ENCODE measurements at places on chromosomes 11 and 22.

GRCh38 chr22:48667289-48667688, 1160.4 kb downstream of the BRD1 start:
- DNase-seq, result no peak

DNA sequence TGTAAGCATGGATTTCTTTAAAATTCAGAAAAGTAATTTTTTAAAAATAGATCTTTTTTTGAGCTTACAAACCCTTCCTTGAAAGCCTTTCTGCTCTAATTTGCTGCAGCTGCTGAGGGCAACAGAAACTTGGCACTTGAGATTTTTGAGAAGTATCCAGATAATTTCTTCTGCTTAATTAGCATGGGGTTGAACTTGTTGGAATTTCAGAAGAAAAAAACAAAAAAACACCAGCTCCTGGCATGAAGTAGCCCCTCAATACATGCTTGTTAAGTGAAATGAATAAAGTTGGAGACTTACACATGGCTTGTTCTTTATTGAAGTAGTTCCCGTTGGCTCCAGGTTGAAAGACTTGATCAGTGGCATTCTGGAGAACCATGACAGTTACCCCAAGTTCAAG, 331.4 kb upstream of the RAG2 start:
- no peak for DNase-seq

DNA sequence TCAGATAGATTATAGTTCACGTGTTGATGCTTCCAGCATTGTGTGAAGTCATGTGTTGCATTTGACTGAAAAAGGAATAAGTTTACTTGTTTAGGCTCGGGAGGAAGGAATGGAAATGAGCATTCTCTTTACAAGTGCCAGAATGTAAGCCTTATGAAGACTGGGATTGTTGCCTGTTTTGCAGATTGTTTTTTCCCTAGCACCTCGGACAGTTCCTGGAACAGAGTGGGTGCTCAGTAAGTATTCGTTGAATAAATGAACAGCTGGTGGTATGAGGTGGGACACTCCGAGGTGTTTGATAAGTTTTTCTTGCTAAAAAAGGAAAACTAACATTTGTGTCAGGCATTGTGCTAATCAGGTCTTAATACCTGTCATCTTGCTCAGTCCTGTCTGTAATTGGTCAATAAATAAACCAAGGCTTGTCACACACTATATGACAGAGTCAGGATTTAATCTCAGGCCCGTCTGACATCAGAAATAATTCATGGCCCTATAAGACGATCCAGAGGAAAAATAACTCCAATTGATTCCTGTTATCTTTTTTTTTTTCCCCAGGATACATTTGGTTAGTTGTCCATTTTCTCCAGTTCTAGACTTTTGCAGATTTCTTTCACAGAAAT, 304.7 kb downstream of the NELL1 start:
- DNase-seq, result no peak

GRCh38 chr11:129440028-129440713, 64.5 kb downstream of the BARX2 start:
- DNase-seq, result no peak

GRCh38 chr11:13298765-13299164, 21.2 kb downstream of the BMAL1 start:
- DNase-seq, result no peak
